Cardiac fibroblast (primary cell): ENCODE measurements at places on chromosomes 11 and 22.

DNA sequence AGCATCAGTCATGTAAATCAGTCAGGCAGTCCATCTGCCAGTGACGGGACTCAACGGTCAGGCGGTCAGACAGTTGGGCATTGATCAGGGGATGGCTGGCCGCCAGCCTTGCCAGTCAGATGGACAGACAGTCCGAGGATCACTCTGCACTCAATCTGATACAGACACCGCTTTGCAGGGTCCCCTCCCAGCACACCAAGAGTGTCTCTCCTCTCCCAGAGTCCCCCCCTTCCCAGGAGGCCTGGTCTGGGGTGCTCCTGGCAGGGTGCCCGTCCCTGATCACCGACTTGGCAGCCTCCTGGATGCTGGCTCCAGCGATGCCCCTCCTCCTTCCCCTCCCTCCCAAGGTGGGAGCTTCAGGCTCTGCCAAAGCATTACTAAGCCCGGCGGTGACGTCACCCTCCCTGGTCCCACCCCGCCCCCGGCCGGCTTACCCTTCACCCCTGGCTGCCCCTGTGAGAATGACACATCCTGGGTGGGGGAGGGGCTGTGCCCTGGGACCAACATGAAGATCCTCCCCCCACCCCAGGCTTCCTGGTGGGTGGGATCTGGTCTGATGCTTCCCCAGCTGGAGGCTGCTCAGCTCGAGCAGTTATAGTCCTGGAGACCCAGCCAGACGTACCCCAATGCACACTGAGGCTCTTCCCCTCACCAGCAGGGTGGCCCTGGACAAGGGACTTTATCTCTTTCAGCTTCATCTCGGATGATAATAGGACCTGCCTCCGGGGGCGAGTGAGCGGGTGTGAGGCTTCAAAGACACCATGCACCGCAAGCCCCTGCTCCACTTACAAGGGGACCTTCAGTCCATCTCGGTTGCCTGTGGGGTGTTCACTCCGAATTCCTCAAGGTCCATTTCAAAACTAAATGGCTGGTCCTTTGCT is 69.2 kb downstream of the CD82 start:
- peak; percentile 76 for DNase-seq

- DNase-seq, result no peak
Measured at GRCh38 chr11:30585892-30586250, 282 bp downstream of the MPPED2 start.

DNA sequence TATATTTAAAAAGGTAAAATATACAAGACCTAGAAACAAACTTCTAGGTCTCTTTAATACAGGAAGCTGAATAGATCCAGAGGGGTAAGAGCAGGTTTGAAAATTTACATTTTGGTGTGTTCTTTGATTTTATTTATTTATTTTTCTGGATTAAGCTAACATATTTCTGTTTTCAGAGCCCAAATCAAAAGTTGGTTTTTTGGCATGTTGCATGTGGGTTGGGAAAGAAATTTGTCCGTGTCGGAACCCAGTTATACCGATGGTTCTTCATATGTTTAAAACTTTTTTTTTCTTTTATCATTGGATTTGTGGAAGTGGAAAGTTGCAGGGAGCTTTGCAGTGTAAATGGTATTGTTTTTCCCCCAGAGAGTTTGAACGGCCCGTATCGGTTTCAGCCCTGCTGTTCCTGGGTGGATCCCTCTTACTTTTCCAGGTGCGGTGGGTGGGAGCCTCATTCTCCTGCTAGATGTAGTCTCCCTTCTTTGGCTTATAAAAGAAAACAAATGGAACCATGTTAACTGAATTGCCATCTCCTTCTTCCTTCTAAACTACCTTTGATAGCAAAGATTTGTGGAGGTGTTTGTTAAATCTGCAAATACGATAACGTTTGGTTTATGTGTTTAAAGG is 746 bp downstream of the CTNND1 start:
- peak; percentile 28 for DNase-seq

GRCh38 chr22:47805394-47805935 is 1043.0 kb downstream of the TBC1D22A start:
- DNase-seq, result no peak

DNA sequence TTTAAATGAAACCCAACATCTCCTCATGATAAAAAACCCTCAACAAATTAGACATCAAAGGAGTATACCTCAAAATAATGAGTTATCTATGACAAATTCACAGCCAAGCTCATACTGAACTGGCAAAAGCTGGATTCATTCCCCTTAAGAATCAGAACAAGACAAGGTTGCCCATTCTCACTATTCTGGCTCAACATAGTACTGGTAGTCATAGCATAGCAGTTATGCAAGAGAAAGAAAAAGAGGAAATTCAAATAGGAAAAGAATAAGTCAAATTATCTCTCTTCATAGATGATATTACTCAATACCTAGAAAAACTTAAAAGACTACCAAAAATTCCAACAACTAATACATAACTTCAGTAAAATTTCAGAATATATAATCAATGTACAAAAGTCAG is 29.4 kb upstream of the XKR3 start:
- DNase-seq, result no peak

- DNase-seq, result peak; percentile 33
Measured at GRCh38 chr22:45538281-45538680, 35.6 kb downstream of the FBLN1 start.
